OCI-M1 (cell line): ENCODE measurements at places on chromosomes 12 and 14.

DNA sequence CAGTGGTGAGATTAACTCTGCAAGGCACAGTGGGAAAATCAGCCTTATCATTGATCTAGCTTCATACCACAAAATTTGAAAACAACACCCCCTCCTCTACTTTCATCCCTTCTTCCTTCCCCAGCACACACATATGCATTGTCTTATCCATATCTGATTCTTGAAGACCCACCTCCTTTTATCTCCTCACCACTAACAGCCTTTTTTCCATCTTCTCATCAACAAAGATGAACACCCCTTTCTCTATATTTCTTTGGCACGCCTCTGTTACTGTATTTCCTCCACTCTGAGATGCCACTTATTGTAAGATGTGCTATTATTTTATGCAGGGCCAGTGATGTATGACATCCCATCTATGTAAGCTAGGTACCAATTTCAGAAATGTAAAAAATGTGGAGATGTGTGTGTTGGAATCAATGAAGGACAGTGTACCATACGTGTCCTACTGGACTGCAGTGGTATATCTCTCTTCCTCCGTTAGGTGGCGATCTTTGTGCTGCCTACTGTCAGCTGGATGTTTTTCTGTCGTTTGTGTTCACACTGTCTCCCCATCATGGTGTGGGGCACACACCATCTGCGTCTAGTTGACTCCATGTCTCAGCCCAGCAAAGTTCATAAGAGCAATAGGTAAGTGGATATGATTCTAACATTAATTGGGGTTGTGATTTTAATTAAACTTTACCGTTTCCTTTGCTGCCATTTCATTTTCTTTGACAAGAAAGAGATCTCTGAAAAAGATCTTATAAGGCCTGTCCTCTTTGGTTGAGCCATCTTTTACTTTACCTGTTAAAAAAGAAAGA is 24.0 kb downstream of the CCDC38 start:
- DNase-seq, result peak; percentile 63

DNA sequence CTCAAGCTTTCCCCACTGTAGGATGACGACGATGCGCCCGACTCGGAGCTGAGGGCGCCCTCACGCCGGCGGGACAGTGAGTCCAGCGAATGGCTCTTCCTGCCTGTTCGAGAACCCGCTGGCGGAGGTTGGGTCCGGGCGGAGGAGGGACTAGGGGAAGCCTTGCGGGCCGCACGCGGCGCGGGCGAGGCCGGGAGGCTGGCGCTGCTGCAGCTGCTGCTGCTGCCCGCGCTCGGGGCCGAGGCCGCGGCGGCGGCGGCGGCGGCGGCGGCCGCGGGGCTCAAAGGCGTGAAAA is 1.9 kb downstream of the CCDC177 start:
- no peak for DNase-seq

GRCh38 chr14:102593061-102593824 is 794 bp downstream of the RCOR1 start:
- peak; percentile 65 for DNase-seq

GRCh38 chr12:50057000-50057841 is at the start of gene ASIC1:
ASIC1 (plus strand) TSS chr12:50057596; CDS start chr12:50058767, 1,171 bp downstream.
- DNase-seq, result peak; percentile 45

DNA sequence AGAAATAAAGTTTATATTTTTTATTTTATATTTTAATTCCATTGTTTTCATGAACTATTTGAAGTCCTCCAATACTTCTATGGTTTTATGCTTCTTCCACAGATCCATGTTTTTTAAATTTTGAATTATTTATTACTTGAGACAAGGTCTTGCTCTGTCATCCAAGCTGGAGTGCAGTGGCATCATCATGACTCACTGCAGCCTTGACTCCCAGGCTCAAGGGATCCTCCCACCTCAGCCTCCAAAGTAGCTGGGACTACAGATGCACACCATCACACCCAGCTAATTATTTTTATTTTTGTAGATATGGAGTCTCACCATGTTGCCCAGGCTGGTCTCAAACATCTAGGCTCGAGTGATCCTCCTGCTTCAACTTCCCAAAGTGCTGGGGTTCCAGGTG is 28.8 kb upstream of the DLGAP5 start:
- DNase-seq, result no peak

DNA sequence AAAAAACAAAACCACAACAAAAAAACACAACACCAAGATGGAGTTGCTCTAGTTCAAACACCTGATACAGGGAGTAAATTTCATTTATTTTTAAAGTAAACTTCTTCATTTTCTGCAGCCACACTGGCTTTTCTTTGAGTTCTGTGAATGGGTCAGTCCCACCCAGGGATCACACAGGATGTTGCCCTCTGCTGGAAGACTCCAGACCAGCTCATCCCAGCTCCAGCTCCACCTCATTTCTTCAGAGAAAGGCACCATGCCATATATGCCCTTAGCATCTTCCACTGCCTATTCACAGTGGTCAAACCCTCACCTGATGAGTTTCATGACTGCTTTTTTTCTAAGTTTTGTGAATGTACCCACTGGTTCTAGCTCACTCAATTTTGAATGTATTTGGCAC is 8.0 kb downstream of the GLIPR1 start:
- peak; percentile 44 for DNase-seq

GRCh38 chr12:121769831-121770301 is 23.6 kb downstream of the RHOF start:
- DNase-seq, result no peak

DNA sequence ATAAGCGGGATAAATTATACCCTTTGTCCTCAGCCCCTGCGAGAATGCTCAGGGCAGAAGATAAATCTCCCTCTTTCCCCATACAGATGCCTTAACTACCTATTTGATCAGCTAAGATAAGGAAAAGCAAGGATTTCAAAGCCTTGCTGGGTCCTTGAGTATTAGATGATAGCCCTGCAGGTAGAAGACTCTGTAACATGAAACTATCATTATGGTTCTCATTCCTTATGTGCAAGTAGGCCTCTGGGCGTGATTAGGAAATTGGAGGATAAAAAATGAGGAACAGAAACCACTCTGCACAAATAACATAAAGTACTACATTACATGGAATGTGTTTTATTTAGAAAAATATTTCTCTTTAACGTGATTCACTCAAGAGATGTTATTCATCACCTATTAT is 14.5 kb upstream of the WDR89 start:
- no peak for DNase-seq

- peak; percentile 92 for DNase-seq
Observed at GRCh38 chr14:47040550-47040949, 389.0 kb upstream of the RPL10L start.

DNA sequence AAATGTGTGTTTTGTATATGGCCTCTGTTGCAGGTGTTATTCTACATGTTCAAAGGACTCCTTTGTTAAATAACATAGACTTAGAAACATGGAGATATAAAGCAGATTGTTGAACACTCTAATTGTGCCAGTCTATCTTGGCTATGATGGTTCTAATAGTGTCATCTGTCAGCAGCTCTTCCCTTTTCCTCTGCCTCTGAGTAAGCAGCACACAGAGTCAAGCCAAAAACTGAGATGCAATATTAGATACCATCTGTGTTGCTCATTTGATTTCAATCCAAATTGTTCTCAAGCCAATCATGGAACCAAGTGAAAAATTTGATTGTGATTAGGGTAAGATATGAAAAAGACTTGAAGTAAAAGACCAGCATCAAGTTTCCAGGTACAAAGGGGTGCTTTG is 871.1 kb upstream of the MGAT4C start:
- DNase-seq, result peak; percentile 51

- no peak for DNase-seq
Observed at GRCh38 chr12:447141-447540, 12.6 kb upstream of the B4GALNT3 start.

GRCh38 chr14:69505338-69506240 is 21.1 kb downstream of the PLEKHD1 start:
- DNase-seq, result no peak

DNA sequence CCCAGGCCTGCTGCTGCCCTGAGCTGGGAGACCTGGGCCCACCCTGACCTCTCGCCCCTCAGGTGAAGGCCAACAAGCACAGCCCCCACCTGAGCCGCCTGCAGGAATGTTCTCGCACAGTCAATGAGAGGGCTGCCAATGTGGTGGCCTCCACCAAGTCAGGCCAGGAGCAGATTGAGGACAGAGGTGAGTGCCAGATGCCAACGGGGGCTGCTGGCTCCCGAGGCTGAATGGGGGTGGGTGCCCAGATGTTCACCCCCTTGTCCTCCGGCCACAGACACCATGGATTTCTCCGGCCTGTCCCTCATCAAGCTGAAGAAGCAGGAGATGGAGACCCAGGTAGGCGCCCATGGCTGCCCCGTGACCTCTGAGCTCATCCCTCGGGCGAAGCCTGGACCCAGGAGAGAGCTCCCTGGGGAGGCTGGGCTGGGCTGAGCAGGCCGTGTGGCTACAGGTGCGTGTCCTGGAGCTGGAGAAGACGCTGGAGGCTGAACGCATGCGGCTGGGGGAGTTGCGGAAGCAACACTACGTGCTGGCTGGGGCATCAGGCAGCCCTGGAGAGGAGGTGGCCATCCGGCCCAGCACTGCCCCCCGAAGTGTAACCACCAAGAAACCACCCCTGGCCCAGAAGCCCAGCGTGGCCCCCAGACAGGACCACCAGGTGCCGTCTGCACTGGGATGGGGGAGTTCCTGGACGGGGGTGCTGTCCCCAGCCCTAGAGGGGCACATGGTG is 25.8 kb downstream of the HIP1R start:
- no peak for DNase-seq

GRCh38 chr12:105637470-105637869 is 307.0 kb downstream of the C12orf75 start:
- no peak for DNase-seq

DNA sequence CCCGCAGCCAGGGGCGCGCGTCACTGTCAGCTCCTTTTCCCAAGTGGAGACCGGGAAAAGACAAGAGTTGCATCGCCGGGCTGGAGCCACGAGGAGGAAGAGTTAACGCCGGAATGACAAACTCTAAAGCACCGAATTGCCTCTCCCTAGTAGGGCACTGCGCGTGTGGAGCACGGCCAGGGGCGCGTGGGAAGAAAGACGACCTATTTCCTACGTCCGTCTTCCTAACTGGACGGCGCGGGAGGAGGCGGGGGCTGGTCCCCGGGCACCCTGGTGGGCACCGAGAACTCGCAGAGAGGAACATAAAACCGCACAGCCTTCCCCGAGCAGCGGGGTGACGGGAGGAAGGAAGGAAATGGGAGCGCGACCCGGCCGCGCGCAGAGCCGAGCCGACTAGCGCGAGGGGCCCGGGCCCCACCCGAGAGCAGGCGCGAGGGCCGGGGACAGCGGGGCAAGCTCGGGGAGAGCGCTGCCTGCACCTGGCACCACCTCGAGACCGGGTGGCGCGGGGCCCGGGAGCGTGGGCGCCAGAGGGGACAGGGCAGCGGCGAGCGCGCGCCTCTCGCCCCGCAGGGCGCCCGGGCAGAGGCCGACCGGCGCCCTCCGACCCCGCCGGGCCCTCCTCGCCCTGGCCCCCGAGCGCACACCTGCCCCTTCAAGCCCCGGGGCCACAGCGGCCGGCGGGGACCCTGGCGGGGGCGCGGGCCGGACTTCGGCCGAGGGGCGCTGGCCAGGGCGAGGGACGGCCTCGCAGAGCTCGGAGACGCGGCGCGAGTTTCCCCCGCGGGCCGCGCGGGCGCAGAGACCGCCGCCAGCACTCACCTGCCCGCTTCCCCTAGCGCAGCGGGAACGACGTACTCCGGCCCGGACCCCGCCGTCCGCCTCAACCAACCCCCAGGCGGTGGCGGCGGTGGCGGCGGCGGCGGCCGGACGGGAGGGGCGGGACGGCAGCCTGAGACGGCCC is at the start of gene SETD3:
Gene SETD3 (minus strand): TSS at position 954 of the 964 bp plus-strand sequence. CDS start 15,054 bp downstream, outside the sequence.
- peak; percentile 43 for DNase-seq

DNA sequence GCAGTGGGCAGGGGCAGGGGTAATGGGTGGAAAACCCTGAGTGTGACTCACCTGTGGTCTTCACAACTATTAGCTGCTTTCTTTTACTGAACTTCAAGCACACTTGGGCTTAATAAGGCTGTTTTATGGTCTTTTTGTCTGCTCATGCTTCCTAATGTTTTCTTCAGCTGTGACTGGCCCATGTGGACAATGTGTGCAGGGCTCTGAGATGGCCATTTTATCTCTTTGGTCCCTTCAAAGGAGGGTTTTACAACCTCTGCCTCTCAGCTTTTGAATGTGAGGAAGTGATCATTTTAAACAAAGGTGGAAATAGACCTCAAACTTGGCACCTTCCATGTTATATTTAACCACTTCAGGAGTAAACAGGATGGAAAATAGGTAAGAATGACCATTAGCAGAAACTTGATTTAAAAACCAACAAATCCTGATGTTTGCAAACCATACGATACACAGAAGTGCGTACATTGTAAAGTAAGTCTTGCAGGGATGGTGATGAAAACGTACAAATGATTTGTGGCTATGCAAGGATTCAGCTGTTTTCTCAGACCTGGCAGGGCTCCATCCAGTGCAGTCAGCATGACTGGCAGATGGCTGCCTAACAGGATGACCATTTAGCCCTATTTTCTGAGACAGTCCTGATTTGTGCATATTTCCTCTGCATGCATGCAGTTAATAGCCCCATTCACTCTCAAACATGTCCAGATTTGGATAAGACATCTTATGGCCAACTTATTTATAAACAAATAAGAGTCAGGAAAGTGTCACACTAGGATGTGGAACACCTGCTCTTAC is 103.2 kb downstream of the SLC38A4 start:
- DNase-seq, result no peak

DNA sequence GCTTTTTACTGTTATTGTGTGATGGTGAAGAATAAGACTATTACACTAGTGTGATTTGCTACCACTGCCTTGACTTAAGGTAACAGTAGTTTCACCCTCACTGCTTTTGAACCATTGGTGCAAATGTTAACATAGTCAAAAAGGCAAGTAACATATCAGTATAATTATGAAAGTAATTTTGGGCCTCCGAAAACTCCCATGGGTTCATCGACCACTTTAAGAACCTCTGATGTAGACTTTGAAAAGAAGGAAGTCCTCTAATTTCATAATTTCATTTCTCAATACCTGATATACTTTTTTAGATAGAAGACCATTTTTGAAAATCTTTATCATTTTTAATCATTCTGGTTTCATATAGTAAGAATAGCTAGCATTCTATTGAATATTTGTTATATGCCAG is 57.7 kb downstream of the ETNK1 start:
- DNase-seq, result no peak

- DNase-seq, result peak; percentile 39
Observed at GRCh38 chr12:23921099-23921856, 28.2 kb downstream of the SOX5 start.

GRCh38 chr12:111171832-111172231 is 197.1 kb downstream of the PHETA1 start:
- no peak for DNase-seq

DNA sequence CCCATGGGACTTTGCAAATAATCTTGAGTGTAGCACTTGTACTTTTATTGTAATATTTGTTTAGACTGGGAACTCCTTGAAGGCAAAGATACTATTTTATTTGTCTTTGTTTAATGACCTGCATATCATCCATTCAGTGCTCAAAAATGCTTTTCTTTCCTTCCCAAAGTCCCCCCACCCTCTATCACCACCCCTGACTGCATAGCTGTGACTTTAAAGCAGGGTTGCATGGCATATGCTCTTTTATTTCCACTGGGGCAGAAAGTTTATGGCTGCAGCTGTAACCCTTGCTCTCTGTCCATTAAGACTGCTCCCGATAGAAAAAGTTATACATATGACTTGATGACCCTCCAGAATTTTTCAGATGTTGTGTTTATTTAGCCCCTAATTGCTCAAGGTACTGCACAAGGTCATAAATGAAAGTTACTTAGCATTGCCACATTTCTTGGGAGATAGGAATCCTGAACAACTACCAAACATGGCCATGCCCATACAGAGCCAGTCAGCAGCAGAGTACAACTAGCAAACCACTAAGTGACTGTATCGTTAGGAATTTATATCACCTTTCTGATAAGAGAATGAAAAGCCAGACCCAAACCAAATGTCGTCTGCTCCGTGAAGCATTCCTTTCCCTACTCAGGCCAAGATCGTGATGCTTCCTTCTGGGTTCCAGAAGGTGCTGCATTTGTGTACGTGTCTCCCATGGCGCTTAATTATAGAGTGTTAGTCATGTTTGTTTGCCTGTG is 114.3 kb downstream of the DIP2B start:
- no peak for DNase-seq
